ENCODE measurements at places on chromosomes 5 and 9.

GRCh38 chr5:1203311-1203967, 2.0 kb downstream of the SLC6A19 start:
- DNase-seq = no peak

GRCh38 chr5:112183103-112183711, 235.9 kb downstream of the EPB41L4A start:
- DNase-seq = no peak

GRCh38 chr9:88339317-88339716, 48.9 kb upstream of the SPIN1 start:
- no peak for DNase-seq

GRCh38 chr9:92850898-92851297, 26.9 kb downstream of the ZNF484 start:
- no peak for DNase-seq

DNA sequence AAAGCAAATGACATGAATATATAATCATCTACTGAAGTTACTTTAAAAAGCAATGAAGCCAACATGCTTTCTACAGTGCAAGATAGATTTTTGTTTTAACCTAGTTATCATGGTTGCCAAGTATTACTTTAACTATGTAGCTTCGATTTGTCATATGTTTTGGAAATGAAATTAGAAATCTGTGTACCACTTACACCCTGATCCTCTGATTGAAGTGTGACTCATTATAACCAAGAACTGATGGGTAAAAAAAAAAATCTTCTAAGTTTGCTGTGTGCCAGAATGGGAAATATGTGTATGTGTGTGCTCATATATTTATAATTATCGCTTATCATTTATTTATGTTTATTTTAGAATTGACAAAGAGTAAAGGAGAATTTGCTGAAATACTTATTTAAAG, 9.1 kb upstream of the CDC42SE2 start:
- no peak for DNase-seq

DNA sequence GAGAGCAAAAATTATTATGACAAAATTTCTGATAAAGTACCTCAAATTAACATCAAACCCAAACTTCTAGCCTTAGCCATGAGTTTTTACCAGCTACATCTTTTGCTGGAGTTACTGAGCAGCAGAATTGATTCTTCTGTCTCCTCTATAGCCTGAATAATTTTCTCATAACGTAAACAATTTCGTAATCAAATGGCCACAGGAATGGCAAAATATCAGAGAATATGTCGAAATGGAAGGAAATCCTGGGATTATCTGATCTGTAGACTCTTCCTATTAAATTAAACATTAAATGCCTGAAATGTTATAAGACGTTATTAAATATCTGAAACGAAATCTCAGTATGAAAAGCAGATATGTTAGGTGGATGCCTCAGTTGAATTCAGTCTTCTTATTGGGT, 41.1 kb downstream of the LURAP1L start:
- no peak for DNase-seq

Data from T-helper 1 cell (primary cell).